ENCODE measurements at places on chromosomes 12 and 14.

GRCh38 chr12:109222496-109222895 lies 86.6 kb downstream of the FOXN4 start:
- no peak for DNase-seq

DNA sequence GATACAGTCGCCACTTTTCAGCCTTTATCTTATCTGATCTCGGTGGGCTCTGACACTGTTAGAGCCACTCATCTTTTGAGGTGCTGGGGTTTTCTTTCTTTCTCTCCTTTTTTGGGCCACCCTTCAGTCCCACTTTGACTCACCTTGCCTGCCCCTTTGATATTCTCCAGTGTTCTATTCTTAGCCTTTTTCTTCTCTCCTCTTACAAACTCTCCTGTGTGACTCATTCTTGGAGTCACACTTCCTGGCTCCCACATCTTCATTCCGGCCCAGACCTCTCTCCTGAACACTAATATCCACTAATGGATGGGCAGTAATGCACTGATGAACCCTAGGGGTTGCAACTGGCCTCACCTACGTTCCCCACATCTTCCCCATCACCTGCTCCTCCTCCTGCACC lies 2.2 kb upstream of the DCD start:
- DNase-seq: no peak

GRCh38 chr14:92729634-92730358 lies 18.6 kb downstream of the LGMN start:
- DNase-seq: peak; percentile 34

- no peak for DNase-seq
Observed at GRCh38 chr12:25825446-25825845, 133.0 kb upstream of the RASSF8 start.

- no peak for DNase-seq
Observed at GRCh38 chr12:132803125-132803524, 25.5 kb downstream of the GOLGA3 start.

- DNase-seq: no peak
Observed at GRCh38 chr14:97544571-97544970, 747.4 kb downstream of the VRK1 start.

- no peak for DNase-seq
Observed at GRCh38 chr14:51294951-51295525, 55.0 kb downstream of the TMX1 start.

DNA sequence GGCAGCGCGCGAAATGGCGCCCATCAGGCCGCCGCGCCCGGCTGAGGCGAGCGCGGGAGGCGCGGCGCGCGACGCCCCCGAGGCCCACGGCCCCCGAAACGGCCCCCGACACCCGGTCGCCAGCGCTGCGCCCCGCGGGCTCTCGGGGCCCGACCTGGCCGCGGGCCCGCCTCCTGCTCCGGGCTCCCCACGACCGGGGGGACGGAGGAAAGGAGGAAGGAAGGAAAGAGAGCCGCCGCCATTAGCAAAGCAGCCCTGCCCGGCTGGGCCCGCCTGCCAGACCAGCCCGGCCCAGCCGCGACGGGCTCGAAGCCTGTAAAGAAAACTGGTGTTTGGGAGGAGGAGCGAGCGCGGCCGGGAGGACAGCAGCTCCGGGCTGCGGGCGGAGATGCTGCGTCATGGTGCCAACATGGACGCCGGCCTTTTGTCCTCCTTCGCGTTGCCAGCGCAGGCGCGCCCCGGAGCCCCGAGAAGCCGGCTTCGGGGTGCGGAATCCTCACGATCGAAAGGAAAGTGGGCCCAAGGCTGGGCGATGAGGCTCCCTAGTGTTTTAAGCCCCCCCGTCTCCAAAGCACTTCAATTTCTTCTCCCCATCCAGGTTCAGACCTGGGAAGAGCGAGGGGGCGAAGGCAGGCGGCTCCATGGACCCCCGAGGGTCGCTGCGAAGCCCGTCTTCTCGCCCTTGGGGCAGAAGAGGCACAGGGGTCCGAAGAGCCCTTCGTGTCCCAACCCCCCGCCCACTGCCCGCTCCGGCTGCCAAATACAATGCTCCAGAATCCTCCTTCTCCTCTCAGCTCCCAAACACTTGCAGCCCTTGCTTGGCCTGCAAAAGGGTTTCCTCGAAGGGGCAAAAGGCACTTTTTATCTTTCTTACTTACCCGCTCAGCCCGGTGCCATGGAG lies 2.9 kb upstream of the SETD1B start:
- peak; percentile 79 for DNase-seq

DNA sequence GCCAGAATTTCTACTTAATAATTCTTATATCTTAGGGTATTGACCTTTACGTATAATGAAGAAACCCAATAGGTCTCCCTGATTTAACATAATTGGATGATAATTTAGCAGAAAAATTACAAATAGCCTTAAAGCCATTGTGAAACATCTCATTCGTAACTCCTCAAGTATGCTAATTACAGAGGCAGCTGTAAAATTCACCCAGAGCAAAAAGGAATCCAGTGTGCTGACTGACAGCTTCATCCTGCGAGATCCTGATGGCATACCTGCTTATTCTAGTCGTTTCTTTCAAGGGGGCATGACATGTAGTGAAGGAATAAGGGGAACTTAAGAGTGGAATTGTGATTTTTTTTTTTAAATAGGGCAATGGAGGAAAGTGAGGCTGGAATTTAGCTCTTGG lies 291.5 kb downstream of the FUT8 start:
- no peak for DNase-seq

DNA sequence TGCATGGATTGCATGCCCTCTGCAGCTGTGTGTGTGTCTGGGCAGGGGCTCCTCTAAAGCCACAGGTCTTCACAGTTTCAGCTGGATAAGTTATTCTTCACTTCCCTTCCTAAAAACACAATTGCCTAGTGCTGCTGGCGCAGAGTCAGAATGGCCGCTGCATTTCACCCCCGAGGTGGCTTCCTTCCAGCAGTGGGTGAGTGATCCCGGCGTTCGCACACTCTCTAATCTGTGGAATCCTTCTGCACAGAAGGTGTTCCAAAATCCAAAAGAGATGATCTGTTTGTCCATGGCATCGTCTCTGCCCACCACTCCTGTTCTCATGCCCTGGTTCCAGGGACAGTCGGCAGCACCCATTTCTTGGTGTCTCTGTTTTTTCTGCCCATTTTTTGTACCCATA lies 340.7 kb downstream of the DPF3 start:
- DNase-seq: no peak

- DNase-seq: no peak
Observed at GRCh38 chr12:52494518-52494917, 1.5 kb upstream of the KRT6A start.

- DNase-seq: no peak
Observed at GRCh38 chr12:50672158-50672557, 91.7 kb upstream of the ATF1 start.

- DNase-seq: no peak
Observed at GRCh38 chr14:49770212-49770817, 2.4 kb downstream of the KLHDC2 start.

DNA sequence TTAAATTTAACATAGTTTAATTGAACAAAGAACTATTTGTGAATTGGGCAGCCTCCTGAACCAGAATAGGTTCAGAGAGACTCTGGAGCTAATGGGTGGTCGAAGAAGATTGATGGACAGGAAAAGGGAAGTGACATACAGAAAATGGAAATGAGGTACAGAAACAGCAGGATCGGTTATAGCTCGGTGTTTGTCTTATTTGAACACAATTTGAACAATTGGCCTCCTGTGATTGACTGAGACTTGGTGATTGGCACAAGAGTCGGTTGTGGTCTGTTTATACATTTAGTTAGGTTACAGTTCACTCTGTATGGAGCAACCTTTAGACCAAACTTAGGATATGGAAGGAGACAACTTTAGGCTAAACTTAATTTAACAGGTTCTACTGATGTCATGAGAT lies 18.4 kb upstream of the CFL2 start:
- DNase-seq: no peak

GRCh38 chr12:86230516-86231146 lies 25.6 kb downstream of the MGAT4C start:
- DNase-seq: no peak

DNA sequence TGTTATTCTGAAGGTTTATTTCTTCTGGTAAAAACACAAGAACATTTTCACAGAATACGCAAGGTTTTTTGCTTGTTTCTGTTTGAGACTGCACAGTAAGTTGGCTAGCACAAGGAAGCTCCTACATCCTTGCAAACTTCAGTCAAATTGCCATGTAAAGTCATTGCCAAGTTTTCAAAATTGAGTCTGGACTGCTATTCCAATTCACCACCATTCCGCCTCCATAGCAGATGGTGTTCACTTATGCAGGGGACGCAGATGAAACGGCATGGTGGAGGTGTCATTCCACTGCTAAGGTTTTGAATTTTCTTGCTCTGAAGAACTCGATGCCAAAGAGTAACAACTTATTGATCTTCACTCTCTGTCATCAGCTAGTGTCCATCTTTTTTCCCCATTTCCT lies 303.9 kb upstream of the SYT1 start:
- DNase-seq: no peak

DNA sequence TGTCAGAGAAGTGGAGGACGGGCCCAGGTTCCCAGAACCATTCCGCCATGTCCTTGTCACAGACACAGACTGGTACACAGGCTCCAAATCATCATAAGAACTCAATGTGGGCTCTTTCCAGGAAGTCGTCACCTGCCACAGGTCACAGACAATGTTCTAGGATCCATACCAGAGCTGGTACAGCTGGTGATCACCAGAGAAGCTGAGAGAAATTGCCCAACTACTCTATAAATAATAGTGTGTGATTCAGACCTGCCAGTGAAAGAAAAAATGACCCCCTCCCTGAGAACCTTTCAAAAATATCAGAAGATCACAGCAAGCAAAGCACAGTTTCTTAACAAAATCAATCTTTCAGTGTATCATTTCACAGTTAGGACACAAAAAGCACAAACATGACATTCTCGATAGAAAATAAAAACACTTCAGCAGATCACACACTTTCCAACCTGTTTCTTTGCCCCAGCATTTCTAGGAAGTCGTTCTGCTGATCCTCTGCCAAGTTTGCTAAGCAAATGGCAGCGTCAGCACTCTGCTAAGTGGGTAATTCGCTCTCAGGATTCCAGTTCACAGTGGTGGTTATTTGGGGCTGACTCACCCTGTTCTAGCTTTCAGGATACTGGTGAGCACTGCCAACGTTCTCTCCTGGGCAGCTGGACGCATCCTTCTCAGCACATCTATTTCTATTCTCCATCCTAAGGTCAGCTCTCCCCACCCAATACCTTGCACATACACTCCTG lies 223.3 kb upstream of the SFSWAP start:
- DNase-seq: no peak

DNA sequence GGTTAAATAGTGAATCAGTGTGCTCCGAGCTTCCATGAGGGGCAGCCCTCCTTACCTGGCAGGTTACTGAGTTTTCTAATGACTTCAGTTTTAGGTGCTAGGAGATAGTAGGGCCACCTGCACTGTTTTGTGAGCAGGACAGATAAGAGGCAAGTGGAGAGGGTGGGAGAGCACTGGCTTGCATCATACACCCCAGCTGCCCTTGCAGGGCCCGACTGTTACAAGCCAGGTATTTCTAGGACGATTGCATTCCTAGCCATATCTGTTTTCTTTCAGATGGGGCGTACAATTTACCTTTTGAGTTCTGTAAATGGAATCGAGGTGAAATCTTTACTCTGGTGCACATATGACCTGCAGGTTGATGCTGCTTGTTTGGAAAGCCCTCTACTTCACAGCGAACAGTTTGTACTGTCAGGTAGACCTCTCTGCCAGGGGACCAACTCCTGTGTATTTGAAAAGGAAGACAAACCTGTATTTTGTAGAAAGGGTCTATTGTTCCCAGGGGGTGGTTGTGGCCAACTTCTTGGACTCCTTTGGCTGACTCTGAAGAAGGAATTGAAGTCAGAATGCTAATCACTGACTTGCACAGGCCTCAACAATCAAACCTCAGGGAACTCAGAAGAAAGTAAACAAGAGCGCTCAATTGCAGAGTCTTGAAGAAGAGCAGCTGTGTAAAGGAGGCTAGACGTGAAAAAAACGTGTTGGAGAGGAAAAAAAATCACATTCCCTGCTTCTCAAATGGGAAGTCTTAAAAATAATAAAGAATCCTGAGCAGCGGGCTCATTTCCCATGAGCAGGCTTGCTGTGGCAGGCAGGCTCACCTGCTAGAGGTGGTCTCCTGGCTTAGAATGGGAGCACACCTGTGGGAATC lies 57.3 kb downstream of the ETV6 start:
- DNase-seq: no peak
